ENCODE measurements at places on chromosomes 12 and 14. TPM values are rescaled to one million over a fixed set of nuclear protein-coding genes. Genes with fewer than 3 reads are reported as not detected.

The PGAM5 gene
- total RNA-seq: 43.5 TPM

The AVPR1A gene
- 0.07 TPM for total RNA-seq

The ATL1 gene
- total RNA-seq: 5.0 TPM

The ISCU gene
- 86.6 TPM for total RNA-seq

The VRTN gene
- total RNA-seq: 0.02 TPM

The SOX5 gene
- not detected for total RNA-seq

The GPRC5D gene
- total RNA-seq: not detected

The ACACB gene
- 15.9 TPM for total RNA-seq
